Activated CD4-positive, alpha-beta memory T cell treated with anti-CD3 and anti-CD28 coated beads for 36 hours (primary cell): ENCODE measurements at places on chromosomes 11 and 22. TPM values are rescaled to one million over a fixed set of nuclear protein-coding genes. Genes with fewer than 3 reads are reported as not detected.

DNA sequence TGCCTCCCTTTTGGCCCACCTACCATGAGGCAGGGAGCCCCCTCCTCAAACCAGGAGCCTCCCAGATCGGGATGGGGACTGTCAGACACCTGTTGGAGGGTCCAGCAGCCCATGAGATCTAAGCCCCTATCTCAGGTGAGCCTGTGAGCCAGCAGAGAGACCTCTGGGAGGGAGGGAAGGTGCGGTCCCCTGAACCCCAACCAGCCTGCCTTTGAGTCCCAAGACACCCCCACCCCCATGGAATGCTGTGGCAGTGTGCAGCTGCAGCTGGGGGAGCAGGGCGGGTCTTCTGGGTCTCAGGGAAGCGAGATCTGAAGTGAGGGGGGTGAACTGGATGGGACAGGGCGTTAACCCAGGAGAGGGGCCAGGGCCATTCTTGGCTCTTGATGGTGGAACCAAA, 1.4 kb upstream of the CDKN1C start:
- DNase-seq: no peak
- no peaks in the 10 kb centered on the region for H3K36me3 ChIP-seq
- H3K27me3 ChIP-seq: peaks cover 2% of the 10 kb centered on the region

DNA sequence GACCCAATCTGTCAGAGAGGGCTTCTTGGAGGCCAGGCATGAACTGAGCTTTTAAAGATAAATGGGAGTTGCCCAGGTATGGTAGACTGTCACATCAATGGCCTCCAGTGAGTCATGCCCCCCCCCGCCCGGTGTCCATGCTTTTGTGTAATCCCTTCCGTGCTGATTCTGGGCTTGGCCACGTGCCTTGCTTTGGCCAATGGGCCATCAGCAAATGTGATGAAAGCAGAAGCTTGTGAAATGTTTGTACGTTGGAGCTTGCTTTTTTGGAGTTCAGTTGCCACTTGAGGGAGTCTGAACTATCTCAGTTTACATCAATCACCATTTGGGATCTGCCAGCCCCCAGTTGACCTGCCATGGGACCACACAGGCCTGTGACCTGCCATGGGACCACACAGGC, 4.3 kb upstream of the THY1 start:
- H3K27ac ChIP-seq: no peak overlapping the region
- H3K27me3 ChIP-seq: peaks cover 42% of the 10 kb centered on the region
- H3K4me1 ChIP-seq: peaks cover 23% of the 10 kb centered on the region
- H3K36me3 ChIP-seq: no peaks in the 10 kb centered on the region
- DNase-seq: peak; percentile 26

- H3K36me3 ChIP-seq: no peaks in the 10 kb centered on the region
- no peak overlapping the region for H3K27ac ChIP-seq
- H3K4me3 ChIP-seq: no peak overlapping the region
- peaks cover 24% of the 10 kb centered on the region for H3K27me3 ChIP-seq
These were observed 263.2 kb downstream of the BUD13 start for GRCh38 chr11:116509551-116509950.

The RAB38 gene
- 0.97 TPM for total RNA-seq

GRCh38 chr11:17812091-17812864, 77.7 kb downstream of the KCNC1 start:
- no peak overlapping the region for H3K4me3 ChIP-seq
- no peaks in the 10 kb centered on the region for H3K4me1 ChIP-seq
- no peaks in the 10 kb centered on the region for H3K27me3 ChIP-seq
- H3K36me3 ChIP-seq: peaks cover 4% of the 10 kb centered on the region
